NCI-H510A (cell line): ENCODE measurements at places on chromosomes 2 and 18.

DNA sequence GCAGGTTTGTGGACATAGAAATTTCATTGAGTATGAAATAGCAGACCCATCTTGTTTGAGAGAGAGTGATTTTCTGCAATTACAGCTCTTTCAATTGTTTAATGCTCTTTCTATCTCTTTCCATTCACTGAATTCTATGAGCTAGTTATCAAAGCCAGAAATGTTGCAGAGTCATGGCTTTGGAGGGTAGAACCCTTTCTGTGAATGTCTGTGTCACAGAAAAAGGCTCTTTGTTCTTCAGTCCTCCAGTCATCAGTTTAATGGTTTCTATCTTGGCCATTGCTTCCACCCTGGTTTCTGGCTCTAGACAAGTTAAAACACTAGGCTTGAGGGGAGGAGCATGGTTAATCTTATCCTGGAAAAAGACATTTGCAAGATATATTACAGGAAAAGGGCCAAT, 655.0 kb downstream of the STK39 start:
- DNase-seq = no peak

DNA sequence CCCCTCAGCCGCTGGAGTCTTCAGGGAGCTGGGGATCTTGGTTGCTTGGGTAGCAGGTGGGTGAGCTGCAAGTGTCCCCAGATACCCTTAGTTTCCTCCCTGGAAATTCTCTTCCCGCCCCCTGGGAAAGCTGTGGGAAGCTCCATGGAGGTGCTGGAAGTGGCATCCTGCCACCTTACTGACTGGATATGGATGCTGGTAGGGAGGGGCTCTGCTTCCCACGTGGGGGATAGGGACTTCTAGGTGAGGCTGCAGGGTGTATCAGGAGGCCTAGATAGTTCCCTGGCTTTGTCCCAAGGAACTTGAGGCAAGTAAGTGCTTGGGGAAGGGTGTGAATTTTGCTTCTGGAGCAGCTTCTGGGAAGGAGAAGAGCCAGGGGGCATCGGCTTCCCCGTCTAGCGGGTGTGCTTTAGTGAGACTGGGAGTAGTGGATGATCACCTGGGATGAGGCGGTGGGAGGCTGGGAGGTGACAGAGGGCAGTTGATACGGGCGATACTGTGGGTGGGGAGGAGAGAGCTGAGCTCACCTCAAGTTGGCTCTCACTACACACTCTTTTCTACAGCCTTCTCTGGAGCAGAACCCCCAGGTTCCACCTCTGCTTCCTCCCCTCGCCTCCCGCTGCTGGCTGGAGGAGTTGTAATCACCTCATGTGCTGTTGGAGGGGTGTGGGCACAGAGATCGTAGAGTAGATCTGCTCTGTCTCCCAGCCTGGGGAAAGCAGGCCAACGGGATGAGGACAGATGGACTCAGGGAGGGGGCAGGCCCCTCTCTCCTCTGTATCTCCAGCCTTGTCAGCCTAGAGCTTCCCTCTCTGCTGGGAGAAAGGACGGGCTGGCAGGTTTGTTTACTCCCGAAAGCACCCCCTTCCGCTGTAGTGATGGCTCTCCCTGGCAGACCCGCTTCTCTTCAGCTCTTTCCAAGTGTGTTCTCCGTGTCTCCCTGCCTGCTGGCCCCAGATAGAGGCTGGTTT, 19.8 kb downstream of the TET3 start:
- DNase-seq = no peak

DNA sequence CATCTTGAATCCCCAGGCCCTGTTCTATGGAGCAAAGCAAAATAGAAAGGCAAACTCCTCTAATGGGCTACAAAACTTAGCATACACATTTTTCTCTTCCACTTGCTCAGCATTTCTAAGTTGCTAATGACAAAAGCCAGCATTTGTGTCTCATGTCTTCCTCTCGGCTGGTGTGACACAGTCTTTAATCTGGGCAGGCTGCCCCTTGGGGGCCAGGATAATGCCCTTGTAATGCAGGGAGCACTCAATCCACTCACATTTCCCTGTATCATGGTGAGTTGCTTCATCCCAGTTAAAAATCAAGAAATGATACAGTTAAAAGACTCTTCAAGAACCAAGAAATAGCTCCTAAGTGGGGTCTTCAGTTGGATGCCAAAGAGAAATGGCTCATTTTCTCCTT, 109.1 kb upstream of the FBXO11 start:
- no peak for DNase-seq

GRCh38 chr18:13725566-13726231, 659 bp downstream of the FAM210A start:
- DNase-seq = no peak

GRCh38 chr2:42924418-42924886, 132.1 kb upstream of the HAAO start:
- DNase-seq = no peak

DNA sequence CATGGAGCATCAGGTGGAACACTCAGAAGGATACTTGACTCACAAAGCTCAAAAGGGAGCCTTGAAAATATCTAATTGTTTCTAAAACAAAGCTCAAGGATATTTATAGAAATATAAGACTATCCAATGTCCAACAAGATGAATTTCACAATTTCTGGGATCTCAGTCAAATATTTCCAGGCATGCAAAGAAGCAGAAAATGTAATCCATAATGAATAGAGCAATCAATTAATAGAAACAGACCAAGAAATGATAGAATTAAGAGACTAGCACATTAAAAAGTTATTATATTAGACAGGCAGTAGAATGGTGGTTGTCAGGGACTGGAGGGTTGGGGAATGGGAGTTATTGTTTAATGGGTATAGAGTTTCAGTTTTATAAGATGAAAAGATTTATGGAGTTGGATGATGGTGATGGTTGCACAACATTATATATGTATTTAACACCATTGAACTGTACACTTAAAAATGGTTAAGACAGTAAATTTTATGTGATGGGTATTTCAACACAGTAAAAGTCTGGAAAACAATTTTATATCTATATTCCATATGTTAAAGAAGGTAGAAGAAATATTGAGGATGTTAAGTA, 189.9 kb upstream of the PIEZO2 start:
- no peak for DNase-seq

DNA sequence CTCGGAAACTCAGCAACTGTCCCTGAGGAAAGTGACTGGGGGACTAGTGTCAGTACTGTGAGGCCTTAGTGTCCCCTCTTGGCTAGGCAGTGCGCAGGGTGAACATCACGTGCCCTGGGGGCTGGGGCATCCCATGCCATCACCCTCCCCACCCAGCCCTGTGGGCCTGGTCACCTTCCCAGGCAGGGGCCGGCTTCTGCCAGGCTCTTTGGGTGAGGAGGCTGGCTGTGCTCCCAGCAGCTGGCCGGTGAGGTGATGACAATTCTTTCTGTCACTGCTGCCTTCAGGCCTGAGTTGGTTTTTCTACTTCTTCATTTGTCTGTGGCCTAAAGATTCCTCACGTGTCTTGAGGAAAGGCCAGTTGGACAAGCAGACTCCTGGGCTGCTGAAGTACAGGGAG, 180.8 kb downstream of the KLHL29 start:
- no peak for DNase-seq
